CD4-positive, alpha-beta T cell treated with Interleukin-17A for 4 hours (primary cell): ENCODE measurements at places on chromosomes 6 and 20.
A peak's percentile ranks its signal among the peaks of the same experiment; 100 is the strongest.

DNA sequence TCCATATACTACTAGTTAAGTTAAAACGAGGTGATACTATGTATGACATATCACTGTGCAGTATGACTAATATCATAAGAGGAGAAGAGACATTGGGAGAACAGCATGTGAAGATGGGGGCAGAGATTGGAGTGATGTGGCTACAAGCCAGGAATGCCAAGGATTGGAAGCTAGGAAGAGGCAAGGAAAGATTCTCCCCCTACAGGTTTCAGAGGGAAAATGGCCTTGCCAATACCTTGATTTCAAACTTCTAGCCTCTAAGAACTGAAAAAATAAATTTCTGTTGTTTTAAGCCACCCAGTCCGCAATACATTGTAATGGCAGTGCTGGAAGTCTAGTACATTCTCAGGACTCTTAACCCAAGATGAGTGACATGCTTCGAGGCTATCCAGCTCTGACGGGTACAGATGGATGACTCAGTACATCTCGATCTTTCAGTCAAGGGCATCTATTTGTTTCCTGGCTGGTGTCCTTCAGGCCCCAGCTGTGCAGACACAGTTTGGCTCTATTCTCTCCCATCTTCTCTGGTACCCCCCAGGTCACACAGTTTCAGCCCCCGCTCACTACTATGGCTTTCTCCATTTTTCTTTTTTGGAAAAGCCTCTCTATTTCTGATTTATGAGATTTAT lies 55.5 kb upstream of the THEMIS start:
- DNase-seq = no peak

DNA sequence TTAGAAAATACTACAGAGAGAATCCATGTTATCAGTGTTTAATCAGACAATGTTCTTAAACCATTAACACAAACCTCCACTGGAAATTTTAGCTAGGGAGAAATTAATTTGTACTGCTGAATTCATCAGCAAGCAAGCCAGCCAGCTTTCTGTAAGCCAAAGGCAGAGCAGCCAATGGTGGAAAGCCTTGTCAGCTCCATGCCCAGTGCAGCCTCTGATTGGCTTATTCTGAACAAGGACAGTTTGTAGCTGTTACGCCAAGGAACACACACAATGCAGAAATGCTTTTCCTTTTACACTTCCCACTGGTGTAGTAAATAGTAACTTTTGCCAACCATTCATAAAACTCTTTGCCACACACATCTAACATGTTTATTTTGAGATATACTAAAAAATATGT lies 265.0 kb downstream of the TENT5A start:
- DNase-seq = no peak

DNA sequence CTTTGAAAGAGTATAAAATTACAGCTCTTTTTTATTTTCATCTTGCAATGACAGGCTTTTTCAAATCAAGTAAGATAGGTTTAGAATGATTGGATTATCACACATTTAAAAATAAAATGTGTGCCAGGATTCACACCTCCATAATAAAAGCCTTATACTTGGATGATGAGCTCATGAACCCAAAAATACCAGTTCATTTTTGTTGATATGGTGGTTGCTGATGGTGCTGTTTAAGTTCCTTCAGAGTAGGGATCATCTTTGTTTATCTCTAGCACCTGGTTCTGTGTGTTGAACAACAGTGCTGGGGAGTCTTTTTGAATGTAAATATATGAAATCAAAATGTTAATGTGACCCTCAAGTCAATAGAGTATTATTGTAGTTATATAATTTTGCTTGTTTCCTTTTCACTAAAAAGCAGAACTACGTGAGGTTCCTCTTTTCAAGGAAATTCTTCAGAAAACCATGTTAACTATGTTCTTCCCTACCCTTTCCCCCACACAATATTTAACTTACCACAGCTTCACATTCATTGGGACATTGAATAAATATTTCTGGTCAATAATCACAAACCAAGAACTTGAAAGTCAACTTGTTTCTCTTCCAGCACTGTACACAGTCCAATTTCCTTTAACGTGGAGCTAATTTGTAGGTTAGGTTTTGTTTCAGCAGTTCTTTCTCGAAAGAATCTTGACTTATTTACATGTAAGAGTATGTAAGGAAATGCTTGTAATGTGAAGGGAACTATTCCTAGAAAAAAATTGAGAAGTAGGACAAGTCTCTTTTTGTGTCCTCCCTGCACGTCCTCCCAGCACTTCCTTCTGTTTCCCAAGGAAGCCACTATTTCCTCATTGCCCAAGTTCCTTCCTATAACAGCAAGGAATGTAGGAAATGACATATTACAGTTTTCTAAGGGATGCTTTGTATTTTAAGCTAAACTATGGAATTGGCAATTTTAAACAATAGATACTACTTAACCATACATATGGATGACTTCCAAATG lies 945.9 kb upstream of the CITED2 start:
- DNase-seq = no peak

GRCh38 chr6:42007286-42008137 lies 42.8 kb upstream of the TAF8 start:
- peak; percentile 73 for DNase-seq

- no peak for DNase-seq
Observed at GRCh38 chr20:59817406-59817805, 116.0 kb downstream of the SYCP2 start.

- no peak for DNase-seq
Observed at GRCh38 chr20:59001449-59002171, 5.4 kb downstream of the CTSZ start.

DNA sequence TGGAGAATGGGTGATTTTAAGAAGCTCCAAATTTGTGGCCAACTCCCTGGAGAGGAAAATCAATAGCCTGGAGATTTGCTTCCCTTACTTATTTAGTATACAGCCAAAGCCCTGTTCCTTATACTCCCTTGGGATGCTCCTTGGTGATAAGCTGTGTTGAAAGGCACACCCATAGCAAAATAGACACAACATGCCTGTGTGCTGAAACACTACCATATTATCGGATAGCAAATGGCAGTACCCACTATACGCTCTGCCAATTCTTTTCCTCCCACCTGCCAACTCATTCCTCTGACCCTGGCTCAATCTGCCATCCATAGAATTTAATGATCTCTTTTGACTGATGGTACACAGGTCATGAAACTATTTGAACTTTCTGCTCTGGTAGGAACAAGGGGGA lies 98.2 kb downstream of the CLIC5 start:
- DNase-seq = no peak

GRCh38 chr6:118122801-118123200 lies 215.7 kb downstream of the SLC35F1 start:
- no peak for DNase-seq

GRCh38 chr6:78867020-78867369 lies 356 bp upstream of the IRAK1BP1 start:
- no peak for DNase-seq

DNA sequence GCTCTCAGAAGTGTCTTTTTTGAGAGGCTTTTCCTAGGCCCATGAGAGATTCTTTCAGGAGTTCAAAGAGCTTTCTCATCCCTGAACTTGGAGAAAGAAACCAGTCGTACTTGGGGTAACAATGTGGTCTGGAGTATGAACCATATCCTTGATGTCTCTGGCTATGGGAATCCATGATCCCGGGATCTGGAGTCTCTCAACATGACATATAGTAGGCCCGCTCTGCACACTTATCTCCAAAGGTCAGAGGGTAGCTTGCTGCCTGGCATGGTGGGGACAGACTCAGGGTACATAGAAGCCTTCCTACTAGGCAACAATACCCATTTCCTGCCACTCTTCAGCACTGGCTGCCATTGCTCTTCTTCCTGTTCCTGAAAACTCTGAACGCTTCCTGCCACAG lies 42.2 kb upstream of the NFATC2 start:
- DNase-seq = no peak

DNA sequence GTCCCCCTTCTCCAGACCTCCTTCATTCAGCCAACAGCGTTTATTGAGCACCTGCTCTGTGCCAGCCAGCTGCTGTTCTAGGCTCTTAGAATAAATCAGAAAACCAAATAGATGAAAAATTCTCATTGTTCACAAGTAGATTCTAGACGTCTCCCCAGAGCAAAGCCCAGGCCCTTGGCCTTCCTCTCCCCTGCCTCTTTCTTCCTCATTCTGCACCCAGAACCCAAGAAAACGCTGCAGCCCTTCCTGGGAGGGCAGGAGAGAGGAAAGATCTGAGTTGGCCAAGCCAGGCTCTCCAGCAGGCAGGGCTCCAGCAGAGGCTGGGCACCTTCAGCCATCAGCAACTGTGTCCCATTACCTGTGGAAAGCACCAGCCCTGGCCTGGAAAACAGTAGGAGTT lies 12.0 kb upstream of the BPI start:
- no peak for DNase-seq

GRCh38 chr6:127550403-127550802 lies 26.6 kb upstream of the C6orf58 start:
- DNase-seq = no peak

DNA sequence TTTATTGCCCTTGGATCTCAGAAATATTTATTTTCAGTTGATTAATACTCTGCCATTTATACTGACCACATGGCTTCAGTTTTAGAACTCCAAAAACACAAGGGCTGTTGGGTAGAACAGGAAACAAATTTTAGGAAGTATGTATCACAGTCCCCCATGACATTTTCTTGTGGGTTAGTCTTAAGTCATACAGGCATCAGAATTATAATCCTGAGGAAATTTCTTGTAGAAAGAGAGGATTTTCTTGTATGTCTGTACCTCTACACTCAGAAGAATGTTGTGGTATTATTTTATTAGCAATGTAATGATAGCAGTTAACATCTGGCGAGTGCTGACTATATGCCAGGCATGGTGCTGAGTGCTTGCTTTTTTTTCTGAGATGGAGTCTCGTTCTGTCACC lies 302.9 kb downstream of the CLIC5 start:
- no peak for DNase-seq

DNA sequence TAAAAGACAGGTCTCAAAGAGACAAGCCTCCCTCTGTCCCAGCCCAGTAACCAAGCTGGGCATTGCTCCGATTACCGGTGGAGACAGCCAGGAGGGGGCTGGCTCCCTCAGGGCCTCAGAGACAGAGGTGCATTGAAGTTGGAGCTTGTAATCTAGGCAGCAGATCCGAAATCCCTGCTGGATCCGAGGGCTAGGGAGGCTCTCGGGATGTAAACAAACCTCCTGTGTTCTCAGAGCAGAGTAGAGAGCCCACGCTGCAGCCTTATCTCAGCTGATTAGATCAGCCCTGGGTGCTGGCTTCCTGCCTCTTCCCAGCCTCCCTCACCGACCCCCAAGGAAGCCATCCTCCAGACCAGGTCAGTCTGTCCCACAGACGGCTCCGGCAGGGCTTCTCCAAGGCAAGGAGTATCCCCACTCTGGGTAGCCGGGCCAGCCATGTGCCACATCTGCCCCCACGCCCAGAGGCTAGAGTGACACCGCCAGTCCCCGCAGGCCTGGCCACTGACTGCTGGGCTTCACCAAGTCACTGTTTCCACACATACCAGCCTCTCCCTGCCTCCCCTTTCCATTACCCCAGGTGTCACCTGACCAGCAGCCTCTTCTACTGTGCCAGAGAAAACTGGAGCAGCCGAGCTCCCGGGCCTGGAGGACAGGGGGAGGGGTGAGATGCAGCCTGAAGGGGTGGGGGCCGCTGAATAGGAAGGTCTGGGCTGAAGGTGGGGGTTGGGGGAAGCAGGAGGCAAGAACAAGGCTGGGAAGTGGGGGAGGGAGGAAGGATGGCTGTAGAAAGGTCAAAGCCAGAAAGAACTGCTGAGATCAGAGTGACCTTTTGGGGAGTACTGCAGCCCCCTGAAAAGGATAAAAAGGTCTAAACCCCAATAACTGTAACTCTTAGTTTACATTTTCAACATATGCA lies 6.0 kb downstream of the SDC4 start:
- DNase-seq = no peak

DNA sequence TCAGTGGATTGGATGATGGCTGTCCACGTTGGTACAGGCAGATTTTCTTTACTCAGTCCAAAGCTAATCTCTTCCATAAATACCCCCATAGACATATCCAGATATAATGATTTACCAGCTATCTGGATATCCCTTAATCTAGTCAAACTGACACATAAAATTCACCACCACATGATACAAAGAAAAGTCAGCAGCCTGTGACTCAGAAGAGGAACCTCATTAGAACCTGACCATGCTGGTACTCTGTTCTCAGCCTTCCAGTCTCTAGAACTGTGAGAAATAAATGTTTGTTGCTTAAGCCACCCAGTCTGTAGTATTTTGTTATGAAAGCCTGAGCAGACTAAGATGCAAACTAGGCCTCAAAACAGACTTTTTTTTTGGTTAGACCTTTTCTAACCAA lies 431.3 kb upstream of the RNF217 start:
- no peak for DNase-seq

GRCh38 chr20:44219170-44219730 lies 8.7 kb upstream of the OSER1 start:
- DNase-seq = peak; percentile 70

- DNase-seq = peak; percentile 14
Observed at GRCh38 chr6:148835920-148836441, 89.2 kb downstream of the UST start.

GRCh38 chr6:21800948-21801438 lies 207.4 kb downstream of the SOX4 start:
- no peak for DNase-seq

GRCh38 chr20:45892828-45893500 lies 1.8 kb downstream of the CTSA start:
- DNase-seq = peak; percentile 46

GRCh38 chr6:16850681-16851026 lies 89.4 kb upstream of the ATXN1 start:
- no peak for DNase-seq

DNA sequence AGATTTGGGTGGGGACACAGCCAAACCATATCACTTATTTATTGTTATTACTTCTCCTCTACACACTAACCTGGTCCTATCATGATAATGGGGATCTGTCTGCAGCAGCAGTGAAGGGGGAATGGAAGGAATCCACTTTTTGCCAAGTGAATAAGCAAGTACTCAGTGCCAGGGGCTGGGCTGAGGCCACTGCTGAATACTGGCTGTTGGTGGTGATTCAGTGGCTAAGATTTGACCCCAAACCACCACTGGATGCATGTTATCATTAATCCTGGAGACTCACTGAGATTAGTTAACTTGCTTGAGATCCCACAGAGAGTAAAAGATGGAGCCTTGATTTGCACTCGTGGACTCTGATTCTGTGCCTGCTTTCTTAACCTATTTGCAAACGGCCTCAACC lies 127.7 kb downstream of the TSHZ2 start:
- no peak for DNase-seq

DNA sequence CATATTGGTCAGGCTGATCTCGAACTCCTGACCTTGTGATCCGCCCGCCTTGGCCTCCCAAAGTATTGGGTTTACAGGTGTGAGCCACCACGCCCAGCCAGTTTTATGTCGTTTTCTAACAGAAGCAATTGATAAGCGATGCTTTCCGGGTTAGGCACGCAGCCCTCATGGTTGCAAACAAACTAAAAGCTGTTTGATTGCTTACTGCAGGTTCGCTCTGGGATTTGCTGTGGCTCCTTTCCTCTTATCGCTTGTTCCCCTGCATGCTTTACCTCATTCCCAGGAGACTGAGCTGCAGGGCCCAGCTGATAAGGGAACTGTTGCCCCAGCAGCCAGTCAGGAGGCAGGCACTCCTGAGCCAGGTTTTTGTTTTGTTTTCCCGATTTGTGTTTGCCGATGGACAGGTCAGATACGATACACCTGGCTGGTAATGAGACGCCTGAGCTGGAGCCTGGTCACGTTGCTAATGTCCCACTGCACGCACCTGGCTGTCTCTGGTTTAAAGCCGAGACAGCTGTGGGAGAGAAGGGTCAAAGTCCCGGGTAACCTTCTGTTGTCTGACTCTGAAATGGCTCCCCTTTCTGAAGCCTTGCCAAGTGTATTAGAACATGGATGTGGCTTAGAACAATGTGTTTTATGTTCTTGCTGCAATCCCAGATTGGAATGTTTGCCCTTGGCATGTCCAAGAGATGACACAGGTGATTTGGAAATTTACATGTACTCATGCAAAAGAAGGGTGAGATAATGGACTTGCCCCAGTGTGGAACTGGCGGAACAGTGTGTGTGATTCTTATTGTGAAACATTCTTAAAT lies 19.9 kb downstream of the DSP start:
- DNase-seq = no peak
